Stimulated activated CD8-positive, alpha-beta memory T cell treated with anti-CD3 and anti-CD28 coated beads, Interleukin-7, amount 100 ng/mL, for 24 hours (primary cell): ENCODE measurements at places on chromosomes 16 and 17.

- DNase-seq, result no peak
These were observed 6.4 kb downstream of the GPATCH8 start for GRCh38 chr17:44496815-44497214.

- DNase-seq, result no peak
These were observed 494.4 kb downstream of the HS3ST4 start for GRCh38 chr16:26186091-26186615.

- no peak for DNase-seq
These were observed 91.4 kb upstream of the GSE1 start for GRCh38 chr16:85521552-85522307.

DNA sequence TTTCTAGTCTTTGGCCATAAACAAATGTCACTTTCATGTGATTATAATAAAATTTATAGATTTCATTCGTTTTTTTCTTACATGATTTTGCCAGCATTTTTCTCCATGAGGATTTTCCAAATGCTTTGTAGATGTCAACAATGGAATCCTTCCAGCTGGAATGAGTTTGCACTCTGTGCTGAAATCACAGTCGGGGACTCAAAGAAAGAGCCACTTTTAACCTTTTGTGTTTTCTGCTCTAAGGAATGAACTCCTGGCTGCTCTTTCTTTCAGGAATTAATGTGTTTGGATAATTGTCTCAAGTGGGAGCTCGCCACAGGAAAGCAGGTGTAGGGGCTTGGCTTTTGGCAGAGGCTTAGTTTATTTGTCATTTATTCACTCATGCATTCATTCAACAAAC lies 372.3 kb upstream of the SALL1 start:
- DNase-seq, result no peak

DNA sequence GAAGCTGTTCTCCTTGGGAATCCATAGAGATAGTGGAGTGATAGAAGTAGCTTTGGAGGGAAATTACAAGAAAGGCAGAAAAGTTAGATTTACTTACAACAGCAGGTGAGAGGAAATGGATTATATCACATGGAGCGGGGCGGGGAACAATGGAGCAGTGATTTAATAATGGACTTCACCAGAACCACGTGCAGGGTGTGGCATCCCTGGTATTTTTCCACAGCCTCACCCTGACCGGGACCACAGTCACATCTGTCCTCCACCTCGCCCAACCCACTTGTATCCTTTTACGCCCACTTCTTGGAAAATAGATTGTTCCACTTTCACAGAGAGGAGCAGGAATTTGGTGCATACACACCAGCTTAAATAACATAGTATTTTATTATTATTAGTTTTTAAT lies 15.9 kb upstream of the CYB5B start:
- no peak for DNase-seq

DNA sequence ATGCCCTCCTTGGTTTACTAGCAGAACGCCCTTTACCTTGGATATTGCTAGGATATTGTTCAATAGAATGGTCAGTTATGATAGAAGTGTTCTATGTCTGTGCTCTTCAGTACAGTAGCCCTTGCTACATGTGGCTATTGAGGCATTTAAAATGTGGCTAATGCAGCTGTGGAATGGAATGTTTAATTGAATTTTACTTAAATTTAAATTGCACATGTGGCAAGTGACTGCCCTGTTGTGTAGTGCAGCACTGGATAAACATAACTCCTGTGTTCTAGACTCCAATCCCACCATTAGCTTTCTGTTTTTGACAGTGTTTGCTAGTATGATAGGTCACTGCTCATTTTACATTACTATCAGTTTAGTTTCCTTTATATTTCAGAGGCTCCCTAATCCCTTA lies 29.9 kb downstream of the RAD51C start:
- no peak for DNase-seq

DNA sequence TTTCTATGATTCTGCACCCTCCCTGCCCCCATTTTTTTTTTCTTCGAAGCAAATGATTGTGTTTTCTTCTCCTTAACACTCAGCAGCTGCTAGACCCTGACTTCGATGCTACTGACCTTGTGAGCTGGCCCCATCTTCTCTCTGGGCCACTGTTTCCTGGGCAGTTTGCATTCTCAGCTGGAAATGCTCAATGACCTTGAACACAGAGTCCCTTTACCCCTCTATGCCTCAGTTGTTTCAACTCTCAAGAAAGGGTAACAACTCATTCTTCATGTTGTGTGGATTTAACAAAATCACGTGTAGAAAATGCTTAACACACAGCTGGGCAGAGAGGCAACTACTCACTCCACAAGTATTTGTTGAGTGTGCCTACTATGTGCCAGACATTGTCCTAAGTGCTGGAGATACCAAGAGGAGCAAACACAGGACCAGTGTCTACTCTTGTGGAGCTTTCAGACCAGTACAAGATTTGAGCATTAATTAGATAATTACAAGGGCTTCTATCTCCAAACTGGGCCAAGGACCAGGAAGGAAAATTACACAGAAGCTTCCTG lies 66.2 kb downstream of the IQCK start:
- DNase-seq, result no peak

GRCh38 chr16:87733190-87733589 lies 32.6 kb downstream of the KLHDC4 start:
- no peak for DNase-seq

- DNase-seq, result peak; percentile 10
These were observed 7.2 kb downstream of the GRIN2C start for GRCh38 chr17:74852237-74853047.

DNA sequence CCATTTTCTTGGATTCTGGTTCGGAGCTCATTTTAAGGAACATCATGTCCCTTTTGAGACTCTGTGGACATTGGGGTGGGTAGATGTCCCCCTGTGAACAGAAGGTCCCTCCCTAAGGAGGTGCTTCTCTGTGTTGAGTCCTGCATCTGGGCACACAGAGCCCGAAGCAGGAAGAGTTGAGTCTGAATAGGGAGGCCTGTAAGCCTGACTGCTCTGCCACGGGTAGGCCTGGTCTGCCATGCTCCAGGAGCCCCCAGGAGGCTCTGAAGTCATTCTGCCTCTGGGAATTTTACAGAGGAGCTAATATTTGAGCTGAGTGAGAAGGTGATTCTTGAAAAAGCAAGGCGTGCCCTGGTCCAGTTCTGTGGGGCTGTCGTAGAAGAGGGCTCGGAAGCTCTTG lies 50.6 kb downstream of the TENT4B start:
- DNase-seq, result no peak

GRCh38 chr17:10327640-10328039 lies 45.2 kb downstream of the MYH13 start:
- peak; percentile 61 for DNase-seq

DNA sequence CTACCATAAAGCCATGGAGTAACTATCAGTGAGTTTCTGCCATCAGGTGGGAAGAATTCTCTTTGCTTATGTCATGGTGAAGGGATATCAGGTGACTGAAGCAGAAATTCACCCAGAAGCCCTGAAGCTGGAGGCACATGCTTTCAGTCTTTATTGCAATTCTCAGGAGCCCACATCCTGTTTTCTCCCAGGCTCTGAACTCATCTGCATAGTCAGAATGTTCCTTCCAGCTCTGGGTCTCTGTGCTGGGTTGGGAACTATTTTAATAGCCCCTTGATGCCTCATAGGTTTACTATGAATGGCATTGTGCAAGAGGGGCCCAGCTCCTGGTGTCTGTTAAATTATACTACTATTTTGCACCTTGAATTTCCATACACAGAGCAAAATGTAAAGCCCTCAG lies 198.4 kb upstream of the SOX9 start:
- DNase-seq, result no peak

DNA sequence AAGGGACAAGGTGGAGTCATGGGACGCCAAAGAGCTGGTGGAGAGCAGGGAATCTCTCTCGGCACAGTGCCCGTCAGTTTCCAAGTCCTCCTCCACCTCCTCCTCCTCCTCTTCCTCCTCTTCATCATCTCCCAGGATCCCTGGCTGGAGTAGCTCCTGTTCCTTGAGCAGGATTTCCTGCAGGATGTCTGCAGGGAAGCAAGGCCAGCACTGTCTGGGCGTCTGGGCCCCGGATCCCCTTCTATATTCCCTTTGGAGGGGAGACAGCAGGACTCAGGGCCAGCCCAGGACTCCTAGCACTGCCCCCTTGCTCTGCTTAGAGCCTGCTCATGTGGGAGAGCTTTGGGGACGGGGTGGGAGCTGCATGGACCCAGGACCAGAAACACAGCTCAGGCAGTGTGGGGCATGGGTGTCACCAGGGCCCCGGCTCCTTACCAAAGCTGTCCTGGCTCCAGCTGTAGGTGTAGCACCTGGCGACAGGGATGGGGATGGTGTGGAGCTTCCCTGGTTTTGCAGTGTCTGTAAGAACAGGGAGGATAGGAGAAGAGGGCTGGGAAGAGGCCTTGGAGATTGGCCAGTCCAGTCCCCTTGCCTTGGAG lies 21.3 kb upstream of the PIK3R6 start:
- DNase-seq, result no peak

GRCh38 chr17:61465550-61466237 lies 13.5 kb downstream of the TBX4 start:
- no peak for DNase-seq

GRCh38 chr16:79933603-79934002 lies 333.1 kb upstream of the MAF start:
- DNase-seq, result no peak

DNA sequence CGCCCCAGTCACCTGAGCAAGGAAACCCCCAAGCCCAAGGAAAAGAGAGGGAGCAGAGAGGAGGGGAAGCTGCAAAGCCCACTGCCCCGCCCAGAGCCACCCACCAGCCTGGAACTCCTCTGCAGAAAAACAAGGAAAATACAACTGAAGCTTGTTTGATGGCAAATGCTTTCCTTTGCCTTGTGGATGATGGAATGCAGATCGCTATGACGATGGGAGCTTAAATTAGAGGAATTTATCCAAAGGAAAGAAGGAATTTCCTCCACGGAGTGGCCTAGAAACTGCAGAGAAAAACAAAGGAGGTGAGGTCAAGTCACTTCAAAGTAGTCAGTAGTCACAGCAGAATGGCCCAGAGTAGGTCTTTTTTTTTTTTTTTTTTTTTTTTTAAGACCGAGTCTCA lies 31.5 kb upstream of the ASGR2 start:
- no peak for DNase-seq

GRCh38 chr16:51172368-51172767 lies 21.3 kb upstream of the SALL1 start:
- no peak for DNase-seq

GRCh38 chr17:67243284-67243683 lies 1.7 kb downstream of the HELZ start:
- DNase-seq, result no peak

DNA sequence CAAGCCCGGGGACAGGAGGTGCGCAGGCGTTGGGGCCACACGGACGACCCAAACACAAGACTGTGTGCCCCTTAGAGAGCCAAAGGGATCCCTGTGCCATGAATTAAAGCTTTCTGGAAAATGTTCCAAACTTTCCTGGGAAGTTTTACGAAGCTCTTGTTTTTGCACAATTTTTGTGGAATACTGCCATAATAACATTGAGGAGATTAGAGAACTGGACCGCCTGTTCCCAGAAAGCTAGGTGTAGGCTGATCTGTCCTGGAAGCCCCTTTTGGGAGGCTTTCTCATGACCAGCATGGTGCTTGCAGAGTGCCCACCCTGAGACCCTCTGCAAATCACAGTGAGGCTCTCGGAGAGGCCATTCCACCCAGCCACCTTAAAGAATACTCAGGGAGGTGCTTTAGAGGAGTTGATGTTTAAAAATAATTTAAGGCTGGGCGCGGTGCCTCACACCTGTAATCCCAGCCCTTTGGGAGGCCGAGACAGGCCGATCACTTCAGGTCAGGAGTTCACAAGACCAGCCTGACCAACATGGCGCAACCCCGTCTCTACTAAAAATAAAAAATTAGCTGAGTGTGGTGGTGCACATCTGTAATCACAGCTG lies 1.1 kb downstream of the KDM8 start:
- no peak for DNase-seq

GRCh38 chr17:60640503-60640902 lies 37.1 kb upstream of the BCAS3 start:
- DNase-seq, result no peak

DNA sequence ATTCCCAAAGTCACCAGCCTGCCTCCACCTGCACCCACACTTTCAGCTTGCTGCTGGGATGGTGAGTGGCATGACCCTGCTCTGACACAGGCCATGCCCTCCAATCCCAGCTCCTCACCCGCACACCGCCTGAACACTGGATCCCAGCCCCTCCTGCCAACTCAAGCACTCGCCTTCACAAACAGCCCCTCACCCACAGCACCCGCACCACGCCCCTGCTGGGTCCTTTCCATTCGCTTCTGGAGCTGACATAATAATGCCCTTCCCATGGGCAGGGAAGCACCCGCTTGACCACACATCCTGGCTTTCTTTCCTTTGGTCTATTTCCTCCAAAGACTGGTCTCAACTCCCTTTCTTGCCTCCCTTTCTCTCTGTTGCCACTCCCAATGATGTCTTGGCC lies 57.6 kb downstream of the RAB11FIP4 start:
- DNase-seq, result no peak

- DNase-seq, result no peak
These were observed 5.1 kb upstream of the HEXIM1 start for GRCh38 chr17:45143094-45143670.

DNA sequence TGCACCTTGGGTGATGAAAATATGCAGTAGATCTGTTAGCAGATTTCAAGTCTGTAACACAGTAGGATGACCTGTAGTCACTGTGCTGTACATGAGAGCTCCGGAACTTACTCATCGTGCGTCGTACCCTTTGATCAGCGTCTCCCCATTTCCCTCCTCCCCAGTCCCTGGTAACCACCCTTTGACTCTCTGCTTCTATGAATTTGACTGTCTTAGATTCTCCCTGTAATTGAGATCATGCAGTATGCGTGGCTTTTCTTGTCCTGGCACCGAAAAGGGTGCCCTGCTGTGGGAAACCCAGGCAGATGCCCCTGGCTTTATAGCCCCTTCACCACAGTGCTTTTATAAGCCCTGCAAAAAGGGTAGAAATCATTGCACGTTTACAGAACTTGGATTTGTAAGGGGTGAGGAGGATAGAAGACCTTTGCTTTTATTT lies 20.5 kb downstream of the CLEC16A start:
- no peak for DNase-seq

DNA sequence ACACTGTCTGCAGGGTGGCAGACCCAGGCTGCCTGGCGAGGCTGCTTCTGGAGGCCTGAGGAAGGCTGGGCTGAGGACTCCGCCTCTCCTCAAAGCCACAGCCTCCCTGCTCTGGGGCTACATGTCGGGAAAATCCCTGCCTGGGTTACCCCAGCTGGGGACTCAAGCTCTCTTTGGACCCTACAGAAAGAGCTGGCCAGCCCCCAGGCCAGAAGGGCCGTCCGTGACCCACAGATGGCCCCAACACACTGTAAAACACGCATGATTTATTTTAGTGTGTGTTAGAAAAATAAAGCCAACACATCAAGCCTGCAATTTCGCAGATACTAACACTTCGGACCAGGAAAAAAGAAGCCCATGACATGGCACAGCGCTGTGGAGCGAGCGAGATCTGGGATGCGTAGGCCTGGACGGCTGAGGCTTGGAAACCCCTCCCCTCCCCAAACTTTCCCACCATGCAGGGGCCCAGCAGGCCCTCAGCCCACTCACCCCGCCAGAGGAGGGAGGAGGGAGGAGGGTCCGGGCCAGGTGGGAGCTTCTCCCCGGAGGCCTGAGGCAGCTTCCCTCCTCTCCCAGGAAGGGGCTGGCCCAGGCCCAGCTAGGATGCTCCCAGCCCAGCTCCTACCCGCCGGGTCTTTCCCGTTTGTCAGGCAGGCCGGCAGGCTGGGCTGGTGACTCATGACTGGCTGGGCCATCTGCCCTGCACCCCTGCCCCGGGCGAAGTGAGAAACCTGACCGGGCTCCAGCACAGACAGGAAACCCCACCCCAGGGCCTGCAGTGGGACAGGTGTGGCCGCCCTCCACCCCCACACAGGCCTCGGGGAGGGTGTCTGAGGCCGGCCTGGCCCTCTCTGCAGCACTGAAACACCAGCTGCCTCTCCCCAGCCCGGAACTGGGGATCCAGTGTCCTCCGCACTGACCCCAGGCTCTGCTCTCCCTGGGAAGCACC lies 34.1 kb upstream of the SLC38A10 start:
- no peak for DNase-seq
